ENCODE measurements at places on chromosomes 1 and 21.

DNA sequence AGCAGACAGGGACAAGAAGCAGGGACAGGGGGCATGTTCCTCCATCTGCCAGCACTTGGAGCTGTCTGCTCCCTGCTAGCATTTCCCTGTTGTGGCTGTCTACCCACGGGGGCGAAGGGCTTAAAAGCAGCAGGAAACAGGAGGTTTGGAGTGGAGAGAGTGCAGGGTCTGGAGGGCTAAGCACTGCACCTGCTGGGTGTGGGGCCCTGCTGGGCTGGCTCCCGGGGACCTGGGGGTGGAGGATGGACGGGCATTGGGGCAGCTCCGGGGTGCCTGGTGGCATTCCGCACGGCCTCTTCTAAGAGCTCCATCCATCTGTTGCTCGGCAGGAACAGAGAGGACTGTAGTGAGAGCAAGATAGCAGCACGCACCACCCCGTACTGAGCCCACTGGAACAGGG lies 21.2 kb downstream of the LRRC71 start:
- DNase-seq, result no peak

GRCh38 chr1:157348538-157349480 lies 203.5 kb downstream of the FCRL5 start:
- no peak for DNase-seq

GRCh38 chr1:162204129-162204822 lies 134.8 kb downstream of the NOS1AP start:
- DNase-seq, result no peak

DNA sequence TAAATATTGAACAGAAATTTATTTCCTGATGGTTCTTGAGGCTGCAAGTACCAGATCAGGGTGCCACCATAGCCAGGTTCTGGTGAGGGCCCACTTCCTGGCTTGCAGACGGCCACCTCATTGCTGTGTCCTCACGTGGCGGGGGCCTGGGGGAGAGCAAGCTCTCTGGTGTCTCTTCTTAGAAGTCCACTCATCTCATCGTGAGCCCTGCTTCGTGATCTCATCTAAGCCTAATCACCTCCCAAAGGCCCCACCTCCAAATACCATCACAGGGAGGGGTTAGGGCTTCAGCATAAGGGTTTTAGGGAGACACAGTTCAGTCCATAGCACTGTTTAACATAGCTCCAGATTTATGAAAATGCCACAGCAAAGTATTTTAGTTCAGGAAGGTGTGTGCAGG lies 119.7 kb downstream of the PRDM2 start:
- no peak for DNase-seq

GRCh38 chr1:51284487-51284954 lies 45.8 kb downstream of the TTC39A start:
- no peak for DNase-seq

DNA sequence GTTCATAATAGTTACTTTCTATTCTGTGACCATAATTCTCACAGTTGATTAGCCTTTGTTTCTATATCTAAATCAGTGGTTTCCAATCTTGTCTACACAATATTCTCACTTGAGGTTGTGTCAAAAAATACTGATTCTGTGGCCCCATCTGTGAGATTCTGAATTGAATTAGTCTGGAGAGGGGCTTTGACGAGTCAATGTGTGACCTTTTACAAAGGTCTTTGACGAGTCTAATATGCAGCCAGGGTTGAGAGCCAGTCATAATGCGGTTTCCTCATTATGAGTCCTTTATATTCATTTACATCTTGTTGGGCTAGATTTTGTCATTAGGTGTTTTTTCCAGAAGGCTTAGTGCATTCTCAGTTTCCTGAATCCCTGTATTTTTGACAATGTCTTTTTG lies 19.7 kb downstream of the FCRL5 start:
- no peak for DNase-seq

- no peak for DNase-seq
Observed at GRCh38 chr1:31396633-31397351, 16.2 kb upstream of the SERINC2 start.

- DNase-seq, result no peak
Observed at GRCh38 chr1:56525489-56526041, 53.8 kb downstream of the PLPP3 start.

DNA sequence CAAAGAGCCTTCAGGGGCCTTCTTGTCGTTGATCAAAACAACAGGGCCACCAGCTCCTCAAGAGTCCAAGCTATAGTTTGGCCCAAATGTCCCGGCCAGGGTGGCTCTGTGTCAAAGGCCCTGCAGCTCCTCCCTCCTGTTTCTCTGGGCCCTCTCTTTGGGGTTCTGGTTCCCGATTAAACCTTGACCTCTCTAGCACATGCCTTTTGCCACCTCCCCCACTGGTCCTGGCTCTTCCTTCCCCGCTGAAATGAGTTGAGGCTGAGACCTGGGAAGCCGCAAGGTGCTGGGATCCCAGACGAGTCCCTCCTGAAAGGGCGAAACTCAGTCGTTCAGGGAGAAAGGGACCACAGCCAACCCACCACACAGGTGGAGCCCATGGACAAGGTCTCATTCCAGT lies 56.9 kb downstream of the CASZ1 start:
- DNase-seq, result no peak

DNA sequence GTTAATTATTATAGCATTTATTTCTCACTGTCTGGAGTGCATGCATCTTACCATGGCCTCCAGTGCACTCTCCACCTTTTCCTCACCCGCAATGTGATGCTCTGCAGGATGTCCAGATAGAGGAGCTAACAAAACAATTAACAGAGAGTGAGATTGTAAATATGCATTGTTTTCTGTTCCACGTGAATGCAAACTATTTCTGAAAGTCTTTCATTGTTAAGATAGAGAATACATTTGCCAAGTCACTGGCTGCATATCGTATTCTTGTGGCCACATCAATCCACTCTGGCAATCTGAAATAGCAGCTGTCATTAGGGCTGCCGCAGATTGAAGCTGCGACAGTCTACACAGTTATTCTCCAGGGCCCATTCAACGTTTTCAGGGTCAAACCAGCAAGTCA lies 143.8 kb downstream of the DUSP10 start:
- DNase-seq, result no peak

- DNase-seq, result no peak
Observed at GRCh38 chr1:229843627-229844238, 217.7 kb downstream of the URB2 start.

- DNase-seq, result no peak
Observed at GRCh38 chr1:232263452-232263851, 366.5 kb downstream of the SIPA1L2 start.

DNA sequence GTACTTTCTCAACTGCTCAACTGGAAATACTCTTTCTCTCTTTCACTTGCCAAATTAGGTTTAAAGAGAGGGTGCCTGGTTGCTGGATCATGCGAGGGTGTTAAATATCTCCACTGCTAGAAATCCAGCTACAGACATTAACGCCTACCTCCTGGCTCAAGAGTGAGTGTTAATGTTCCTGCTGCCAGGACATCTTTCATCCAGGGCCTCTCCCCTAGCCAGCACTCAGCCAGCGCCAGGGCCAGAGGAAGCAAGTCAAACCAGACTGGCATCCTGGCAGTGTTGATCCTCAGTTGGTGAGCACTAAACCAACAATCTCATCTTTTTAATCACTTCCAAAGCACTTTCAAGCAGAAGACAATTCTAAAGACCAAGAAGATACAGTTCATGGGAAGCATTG lies 92.9 kb upstream of the BARHL2 start:
- no peak for DNase-seq

GRCh38 chr1:110593902-110594301 lies 12.3 kb downstream of the KCNA2 start:
- no peak for DNase-seq

DNA sequence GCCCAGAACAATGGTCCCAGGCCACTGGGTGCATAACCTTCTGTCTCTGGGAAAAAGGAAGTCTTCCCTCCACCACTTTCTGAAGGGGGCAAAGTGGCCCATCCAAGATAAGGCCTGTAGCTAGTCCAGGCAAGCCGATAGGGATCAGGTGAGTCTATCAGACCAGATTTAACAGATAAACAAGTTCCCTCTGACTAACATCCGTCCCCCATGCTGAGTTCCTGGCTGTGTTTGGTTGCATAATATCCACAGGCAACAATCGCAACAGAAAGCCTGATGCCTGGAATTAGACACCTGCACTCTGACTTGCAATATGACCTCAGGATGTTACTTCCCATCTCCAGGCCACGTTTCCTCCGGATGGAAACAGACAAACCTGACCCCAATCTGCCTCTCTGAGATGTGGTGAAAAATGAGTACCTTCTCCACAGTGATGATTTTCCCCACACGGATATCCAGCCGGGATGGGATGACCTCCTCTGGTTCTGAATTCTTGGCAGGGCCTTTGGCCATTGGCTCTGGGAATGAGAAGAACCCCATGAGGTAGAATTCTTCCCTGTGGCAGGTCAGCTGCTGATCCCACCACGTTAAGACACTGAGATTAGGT lies 36.4 kb downstream of the YARS1 start:
- DNase-seq, result no peak

DNA sequence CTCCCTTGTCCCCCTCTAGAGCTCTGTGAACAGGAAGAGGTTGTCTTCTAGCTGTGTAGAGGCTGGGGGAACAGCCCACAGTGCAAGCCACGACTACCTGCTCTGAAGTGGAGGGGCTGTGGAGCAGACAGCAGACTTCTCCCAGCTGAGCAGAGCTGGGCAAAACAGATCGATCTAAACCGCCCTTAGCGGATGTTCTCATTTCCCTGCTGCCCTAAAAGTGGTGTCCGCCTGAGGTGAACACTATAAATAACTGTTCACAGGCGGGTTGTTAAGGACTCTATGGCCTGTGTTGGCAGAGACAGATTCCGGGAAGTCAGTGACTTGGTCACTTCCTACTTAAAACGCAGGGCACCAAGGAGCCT lies 203.2 kb downstream of the RHOU start:
- DNase-seq, result no peak

- DNase-seq, result no peak
Observed at GRCh38 chr21:35208104-35208503, 159.0 kb upstream of the RUNX1 start.

GRCh38 chr21:15947677-15948076 lies 217.9 kb downstream of the USP25 start:
- no peak for DNase-seq

DNA sequence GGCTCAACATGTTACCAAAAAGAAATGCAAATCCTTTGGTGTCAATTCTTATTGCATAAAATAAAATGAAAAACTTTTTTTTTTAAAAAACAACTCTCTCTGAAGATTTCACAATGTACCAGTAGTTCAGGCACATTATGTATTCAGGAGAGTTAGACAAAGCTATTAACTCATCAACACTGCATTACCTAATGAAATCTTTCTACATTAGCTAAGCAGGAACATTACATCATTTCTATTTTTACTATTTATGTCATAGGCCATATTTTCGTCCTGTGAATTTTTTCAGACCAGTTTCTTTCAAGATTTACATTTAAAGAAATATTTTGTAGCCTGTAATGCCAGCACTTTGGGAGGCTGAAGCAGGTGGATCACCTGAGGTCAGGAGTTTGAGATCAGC lies 366.2 kb downstream of the USH2A start:
- no peak for DNase-seq

GRCh38 chr1:37171691-37172090 lies 137.4 kb upstream of the GRIK3 start:
- no peak for DNase-seq

GRCh38 chr1:202351725-202352124 lies 3.2 kb downstream of the PPP1R12B start:
- no peak for DNase-seq

GRCh38 chr1:183674886-183675285 lies 21.8 kb upstream of the APOBEC4 start:
- no peak for DNase-seq

- DNase-seq, result no peak
Observed at GRCh38 chr1:97603218-97603617, 317.6 kb downstream of the DPYD start.

DNA sequence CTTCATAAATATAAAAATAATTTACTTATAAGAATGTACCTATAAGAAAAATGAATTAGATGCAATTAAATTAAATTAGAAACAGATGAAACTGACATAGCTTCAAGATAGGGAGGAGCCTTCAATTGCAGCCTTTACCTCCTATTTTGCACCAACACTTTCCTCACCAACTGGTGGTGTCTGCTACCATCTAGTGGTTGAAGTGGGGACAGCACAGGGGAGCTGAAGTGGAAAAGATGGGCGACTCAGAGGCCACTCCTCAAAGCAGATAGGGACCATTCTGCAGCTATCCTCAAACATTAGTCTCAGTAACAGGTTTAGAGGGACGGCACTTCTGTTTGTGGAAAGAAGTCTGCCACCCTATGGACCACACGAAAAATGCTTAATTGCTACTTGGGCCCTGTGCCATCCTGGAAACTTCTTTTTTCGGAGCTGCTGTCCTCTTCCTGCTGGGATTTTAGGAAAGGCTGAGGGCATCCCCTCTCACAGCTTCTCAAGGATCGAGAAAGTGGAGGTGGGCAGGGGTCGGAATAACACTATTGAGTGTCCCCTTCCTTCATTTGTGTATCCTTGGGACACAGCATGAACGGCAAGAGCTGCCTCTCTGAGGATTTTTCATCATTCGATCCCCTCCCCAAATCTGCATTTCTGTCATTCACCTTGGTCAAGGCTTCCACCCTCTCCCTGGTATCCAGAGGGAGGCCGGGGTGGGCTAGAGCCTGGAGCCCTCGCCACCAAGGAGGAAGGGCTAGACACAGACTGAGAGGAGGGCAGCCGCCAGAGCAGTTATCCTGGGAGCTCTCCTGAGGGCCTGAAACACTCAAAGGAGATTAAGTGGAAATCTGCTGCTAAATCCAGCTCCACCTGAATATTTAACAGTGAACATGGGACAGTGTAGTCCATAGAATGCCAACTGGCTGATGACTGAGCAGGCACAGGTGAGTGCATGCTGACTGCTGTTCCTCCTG lies 9.6 kb downstream of the PROK1 start:
- DNase-seq, result peak; percentile 65

DNA sequence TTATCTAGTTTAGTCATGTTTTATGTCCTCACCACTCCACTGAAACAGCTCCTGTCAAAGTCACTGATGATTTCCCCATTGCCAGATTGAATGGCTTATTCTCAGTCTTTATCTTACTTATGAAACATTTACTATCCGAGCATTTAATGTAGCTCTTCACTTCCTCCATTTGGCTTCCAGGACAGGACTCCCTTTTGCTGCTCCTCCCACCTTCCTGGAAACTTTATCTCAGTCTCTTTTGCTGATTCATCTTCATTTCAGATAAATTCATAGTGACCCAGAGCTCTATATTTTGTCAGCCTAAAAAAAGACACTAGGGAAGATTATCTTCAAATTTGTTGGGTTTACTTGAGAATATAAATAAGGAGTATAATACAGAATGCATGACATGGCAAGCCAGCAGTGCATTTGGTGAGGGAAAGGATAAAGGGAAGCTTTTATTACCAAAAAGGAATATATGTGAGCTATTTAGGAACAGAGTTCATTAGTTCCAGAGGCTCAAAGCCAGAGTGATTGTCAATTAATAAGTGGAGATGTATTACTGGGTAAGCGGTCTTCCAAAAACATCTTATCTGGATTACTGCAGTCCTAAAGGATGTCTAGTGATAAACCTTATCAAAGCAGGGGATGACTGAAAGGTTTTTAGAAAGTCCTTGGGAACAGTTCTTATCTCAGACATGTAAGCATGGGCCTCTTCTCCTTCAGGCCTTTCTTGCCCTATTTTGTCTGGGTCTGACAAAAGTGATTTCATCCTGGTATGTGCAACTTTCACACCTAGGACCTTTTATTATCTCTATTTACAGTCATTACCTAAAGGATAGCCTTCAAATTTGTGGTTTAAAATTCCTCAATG lies 25.6 kb downstream of the IL23R start:
- DNase-seq, result no peak
